CD4-positive, alpha-beta T cell treated with Interleukin-2 at 100 ng/mL for 4 hours (primary cell): ENCODE measurements at places on chromosomes 2 and 18.

DNA sequence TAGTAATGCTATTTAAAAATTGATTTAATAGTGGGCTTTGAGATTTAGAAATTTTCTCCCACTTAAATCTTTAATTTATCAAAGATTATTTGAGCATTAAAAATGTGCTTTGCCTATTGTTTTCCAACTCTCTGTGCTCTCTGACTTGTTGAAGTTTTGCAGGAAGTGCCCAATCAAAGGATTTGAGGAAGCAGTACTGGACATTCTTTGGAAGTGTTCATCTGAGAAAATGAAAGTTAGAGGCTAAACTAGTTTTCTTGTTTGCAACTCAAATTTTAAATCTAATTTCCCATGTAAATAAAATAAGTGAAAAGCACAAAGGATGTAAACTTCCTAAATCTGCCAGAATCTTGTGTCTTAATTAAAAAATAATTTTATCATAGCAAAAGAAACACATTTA, 89.1 kb downstream of the CAMKMT start:
- no peak for DNase-seq

- no peak for DNase-seq
These were observed 3.3 kb upstream of the NETO1 start for GRCh38 chr18:72871091-72871490.

DNA sequence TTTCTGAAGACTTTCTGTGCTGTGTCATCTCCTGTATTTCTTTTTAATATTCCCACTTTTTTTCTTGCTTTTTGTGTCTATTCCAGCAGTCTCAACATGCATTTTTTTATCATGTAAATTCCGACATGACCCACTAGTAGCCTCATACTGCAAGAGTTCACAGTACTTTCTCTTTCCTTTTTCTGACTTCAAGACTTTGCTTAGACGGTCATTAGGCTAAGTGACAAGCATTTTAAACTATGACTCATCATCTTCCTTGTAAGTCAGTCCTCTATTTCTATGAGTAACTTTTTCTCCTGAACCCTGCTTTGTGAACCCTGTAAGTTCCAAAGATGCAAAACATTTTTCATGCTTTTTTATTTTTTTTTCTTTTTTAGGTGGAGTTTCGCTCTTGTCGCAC, 381.2 kb downstream of the TXNL1 start:
- no peak for DNase-seq

DNA sequence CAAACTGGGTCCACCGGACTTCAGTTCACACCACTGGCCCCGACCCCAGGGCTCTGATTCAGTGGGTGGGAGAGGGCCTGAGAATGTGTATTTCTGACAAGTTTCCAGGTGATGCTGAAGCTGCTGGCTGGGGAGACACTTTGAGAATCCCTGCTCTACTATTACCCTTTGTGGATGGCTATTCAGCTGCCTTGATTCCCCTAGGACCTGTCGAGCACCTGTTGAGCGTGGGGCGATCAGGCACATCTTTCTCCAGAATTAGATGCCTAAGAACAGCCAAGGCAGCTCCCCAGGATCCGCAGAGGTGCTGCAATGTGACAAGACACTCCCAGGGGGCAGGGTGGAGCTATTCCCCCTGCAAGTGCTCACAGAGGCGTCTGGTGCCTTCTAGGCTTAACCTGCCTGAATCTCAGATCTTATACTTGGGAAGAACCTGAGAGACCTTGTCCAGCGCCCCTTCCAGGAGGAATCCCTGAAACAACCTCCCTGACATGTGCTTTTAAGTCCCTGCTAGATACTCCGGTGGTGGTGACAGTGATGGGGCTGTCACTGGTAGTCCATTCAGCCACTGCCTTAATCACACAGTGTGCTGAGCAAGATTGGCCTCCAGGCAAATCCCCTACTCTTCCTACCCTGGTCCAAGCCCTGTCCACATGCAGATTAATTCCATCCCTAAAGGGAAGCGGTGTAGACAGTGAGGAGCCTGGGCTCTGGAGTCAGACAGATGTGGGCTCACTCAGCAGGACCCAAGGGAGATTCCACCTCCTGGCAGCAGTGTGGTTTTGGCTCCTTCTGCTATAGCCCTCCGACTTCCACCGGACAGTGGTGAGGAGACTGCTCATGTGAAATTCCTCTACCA, 43.4 kb upstream of the OTOF start:
- DNase-seq: no peak

- no peak for DNase-seq
These were observed 913 bp upstream of the WNT10A start for GRCh38 chr2:218879776-218880101.

DNA sequence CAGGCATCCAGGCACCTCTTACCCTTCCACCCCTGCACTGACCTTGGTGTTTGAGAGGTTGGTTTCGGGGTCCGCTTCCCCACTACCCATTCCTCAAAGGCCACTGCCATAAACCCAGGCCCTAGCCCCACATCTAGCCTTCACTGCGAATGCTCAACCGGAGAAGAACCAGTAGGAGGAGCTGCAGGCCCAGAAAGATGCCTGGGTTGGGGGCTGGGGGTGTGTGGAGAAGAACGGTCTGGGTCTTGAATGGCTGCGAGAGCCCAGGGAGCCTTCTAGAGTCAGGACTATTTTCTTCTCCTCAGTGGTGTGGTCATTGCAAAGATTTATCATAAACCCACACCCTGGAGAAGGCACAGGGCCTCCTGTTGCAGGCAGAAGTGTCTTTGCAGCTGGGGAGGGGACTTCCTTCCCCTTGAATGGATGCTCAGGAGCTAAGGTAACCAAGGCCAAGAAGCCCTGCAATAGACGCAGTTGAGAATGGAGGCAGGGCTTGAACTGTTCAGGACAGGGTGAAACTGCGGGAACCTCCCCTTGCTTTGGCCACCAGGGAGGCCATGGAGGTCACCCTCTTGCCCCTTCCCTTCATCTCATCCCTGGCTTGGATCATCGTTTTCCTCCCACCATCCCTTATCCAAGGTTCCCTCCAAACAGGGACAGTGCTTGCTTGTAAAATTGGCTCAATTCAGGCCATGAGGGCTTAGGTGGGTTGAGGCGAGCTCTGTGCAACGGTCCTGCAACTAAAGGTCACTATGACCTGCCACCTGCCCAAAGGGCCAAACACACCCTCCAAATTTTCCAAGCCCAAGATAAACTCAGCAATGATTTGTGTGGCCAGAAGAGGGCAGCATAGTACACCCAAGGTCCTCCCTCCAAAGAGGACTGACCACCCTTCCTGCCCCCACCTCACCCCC, 20.9 kb downstream of the THNSL2 start:
- peak; percentile 15 for DNase-seq

DNA sequence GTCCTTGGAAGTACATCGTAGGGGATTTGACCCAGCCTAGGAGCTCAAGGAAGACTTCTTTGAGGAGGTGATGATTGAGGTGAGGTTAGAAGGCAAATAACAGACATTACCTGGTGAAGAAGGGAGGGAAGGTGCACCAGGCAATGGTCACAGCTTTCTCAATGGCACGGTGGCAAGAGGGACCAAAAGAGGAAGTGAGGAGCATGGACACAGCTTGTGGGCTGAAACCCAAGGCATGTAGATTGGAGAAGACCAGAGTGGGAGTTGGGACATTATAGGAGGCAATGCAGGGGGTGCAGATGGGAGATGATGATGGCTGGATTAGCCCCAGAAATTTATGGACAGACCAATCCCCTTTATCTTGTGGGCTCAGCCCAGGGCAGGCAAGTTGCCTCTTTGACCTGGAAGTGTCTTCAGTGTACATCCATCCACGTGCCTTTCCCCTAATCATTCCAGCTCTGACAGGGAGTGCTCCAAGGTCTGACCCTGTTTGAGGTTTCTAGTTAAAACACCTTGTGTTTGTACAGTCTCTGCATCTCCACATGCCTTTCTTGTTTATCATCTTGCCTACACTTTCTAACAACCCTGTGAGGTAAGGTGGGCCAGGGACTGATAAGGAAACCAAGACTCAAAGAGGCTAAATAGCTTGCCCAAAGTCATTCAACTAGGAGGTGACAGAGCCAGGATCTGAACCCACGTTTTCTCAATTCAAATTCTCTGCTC, 59.1 kb downstream of the NRP2 start:
- no peak for DNase-seq

GRCh38 chr2:71605781-71606241, 152.4 kb downstream of the DYSF start:
- no peak for DNase-seq

DNA sequence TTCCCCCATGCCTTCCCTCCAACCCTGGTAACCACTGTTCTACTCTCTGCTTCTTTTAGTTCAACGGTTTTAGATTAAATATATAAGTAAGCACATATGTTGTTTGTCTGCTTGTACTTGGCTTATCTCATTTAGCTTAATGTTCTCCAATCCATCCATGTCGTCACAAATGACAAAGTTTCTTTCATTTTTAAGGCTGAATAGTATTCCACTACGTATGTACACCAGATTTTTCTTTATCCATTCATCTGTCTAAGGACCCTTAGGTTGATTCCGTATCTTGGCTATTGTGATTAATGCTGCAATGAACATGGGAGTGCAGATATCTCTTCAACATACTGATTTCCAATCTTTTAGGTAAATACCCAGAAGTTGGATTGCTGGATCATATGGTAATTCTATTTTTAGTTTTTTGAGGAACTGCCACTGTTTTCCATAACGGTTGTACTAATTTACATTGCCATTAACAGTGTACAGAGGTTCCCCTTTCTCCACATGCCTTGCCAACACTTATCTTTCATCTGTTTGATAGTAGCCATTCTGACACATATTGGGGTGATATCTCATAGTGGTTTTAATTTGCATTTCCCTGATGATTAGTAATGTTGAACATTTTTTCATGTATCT, 8.1 kb downstream of the ASB3 start:
- no peak for DNase-seq

DNA sequence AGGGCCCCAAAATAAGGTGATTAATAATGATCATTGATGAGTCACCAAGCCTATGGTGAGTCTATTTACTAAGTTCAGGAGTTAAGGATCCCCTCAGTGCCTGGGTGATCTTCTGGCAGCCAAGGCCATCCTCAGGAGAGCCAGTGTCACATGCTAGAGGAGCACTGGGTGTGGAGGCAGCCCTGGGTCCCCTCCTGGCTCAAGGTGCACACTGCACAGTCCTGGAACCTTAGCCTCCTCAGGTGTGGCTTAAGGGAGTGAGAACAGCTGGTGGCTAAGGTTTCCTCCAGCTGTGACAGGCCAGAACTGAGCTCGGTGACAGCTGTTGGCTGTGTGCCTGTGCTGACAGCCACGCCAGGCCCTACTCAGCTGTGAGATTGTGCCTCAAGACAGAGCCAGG, 52.1 kb upstream of the ACAA2 start:
- no peak for DNase-seq

DNA sequence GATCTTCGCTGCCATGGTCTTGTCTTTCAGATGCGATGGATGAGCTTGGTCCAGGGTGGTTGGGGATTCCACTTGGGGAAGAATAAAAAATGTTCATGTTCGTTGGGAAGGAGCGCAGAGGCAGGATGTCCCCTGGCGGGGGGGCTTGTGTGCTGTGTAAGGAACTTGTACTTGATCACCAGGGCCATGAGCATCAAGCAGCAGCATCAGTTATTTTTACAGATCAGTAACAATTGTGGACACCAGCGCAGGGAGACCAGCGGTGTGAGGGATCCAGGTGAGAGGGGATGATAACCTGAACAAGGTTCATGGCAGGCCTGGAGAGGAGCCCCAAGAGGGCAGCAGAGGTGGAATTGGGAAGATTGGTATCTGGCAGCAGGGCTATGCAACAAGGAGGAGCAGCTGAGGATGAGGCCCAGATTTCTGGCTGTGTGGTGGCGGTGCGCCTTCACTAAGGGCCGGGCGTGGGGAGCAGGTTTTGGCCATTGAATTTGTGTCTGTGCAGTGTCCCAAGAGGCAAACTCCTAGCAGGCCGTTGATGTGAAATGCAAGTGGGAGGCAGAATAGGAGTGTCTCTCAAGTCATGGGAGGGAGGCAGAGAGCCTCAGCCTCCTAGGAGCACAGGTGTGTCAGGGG, 3.9 kb downstream of the CNNM3 start:
- DNase-seq: no peak

DNA sequence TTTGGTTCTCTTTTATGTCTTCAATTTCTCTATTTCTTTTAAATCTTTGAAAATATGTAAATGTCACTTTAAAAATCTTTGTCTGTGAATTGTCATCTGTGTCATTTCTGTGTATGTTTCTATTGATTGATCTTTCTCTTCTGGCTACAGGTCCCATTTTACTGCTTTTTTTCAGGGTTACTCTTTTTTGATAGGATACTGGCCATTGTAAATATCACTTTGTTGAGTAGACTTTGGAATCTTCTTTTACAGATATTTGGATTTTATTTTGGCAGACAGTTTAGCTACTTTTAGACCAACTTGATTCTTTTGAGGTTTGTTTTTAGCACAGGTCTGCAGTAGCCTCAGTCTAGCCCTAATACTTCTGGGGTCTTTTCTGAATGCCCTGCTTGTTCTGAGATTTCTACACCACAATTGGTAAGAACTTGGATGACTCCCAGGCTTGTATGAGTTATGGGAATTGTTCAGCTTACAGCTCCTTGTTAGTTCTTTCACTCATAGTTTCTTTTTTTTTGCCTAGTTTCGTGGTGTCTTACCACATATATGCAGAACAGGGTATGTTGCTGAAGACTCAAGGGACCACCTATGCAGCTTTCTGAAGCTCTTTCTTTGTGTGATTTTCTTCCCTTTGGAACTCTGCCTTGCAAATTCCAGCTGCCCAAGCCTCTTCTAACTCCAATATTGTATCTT, 122.2 kb downstream of the QPCT start:
- no peak for DNase-seq

DNA sequence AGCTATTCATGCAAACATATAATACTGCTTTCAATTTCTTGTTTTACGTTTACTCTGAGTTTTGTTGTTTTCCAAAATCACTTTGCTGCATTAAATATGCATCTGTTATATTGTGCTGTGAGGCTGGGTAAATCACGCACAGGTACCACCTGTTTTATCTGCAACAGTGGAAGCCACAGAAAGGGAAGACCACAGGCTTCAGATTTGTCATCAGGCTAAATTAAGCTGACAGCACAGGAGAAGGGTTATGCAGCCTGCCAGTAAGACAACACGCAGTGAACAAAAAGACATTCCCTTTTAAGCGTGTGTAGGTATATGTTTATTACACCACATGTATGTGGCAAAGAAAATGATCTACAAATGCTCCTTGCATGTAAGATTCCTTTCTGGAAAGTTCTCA, 38.2 kb downstream of the ZNF516 start:
- no peak for DNase-seq

- DNase-seq: no peak
These were observed 59.9 kb downstream of the AGAP1 start for GRCh38 chr2:235553696-235554100.

GRCh38 chr2:199070322-199070949, 387.3 kb downstream of the SATB2 start:
- DNase-seq: no peak

GRCh38 chr18:68714366-68714711, 569 bp downstream of the TMX3 start:
- peak; percentile 7 for DNase-seq

GRCh38 chr2:205217004-205217403, 465.3 kb upstream of the NRP2 start:
- DNase-seq: no peak

GRCh38 chr2:222736301-222736700, 64.8 kb downstream of the MOGAT1 start:
- no peak for DNase-seq
